Esophagus squamous epithelium (tissue), 5 donors: ENCODE measurements at places on chromosomes 1 and 21.

GRCh38 chr1:8652467-8653046, 164.9 kb downstream of the RERE start:
- DNase-seq, result no peak

- DNase-seq, result no peak
Observed at GRCh38 chr1:8456308-8456912, 138.5 kb downstream of the SLC45A1 start.

- no peak for DNase-seq
Observed at GRCh38 chr1:113895961-113896360, 8.6 kb upstream of the BCL2L15 start.

DNA sequence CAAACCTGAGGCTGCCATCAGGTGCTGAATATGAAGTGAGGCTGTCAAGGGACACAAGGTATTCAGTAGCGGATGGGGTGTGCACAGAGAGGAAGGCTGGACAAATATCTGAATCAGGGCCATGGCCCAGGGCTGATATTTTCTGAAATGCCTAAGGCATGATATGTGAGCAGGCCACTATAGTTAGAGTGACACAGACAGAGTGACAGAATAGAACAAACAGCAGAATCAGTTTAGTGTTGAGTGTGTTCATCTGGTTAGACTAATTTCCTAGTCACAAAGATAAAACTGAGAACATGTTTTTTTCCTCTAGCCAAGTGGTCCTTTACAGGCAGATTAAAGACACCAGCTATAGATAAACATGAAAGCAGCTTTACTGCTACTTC, 3.9 kb downstream of the OVAAL start:
- DNase-seq, result no peak

DNA sequence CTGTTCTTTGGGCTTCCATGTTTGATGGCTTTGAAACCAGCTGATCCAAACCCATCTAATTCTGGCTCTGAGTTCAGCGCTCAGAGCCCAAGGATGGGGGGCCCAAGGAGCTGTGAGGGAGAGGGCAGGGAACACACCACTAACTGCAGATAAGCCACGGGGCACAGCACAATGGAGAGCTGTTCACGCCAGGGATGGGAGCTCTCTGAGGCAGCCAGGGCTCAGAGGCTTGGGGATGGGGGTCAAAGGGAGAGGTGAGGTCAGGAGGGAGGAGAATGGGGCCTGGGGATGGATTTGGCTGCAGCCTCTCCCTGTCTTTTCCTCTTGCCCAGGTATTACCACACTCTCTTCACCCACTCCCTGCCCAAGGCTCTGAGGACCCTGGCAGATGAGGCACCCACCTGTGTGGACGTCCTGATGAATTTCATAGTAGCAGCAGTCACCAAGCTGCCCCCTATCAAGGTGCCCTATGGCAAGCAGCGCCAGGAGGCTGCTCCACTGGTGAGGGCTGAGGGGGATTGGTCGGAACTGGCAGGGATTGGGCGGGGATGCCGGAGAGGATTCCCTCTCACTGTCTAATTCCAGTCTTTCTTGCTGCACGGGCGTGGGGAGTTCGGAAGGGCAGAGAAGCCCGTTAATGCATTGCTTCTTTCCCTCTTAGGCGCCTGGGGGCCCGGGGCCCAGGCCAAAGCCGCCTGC, 11.3 kb downstream of the SLC30A2 start:
- DNase-seq, result no peak

DNA sequence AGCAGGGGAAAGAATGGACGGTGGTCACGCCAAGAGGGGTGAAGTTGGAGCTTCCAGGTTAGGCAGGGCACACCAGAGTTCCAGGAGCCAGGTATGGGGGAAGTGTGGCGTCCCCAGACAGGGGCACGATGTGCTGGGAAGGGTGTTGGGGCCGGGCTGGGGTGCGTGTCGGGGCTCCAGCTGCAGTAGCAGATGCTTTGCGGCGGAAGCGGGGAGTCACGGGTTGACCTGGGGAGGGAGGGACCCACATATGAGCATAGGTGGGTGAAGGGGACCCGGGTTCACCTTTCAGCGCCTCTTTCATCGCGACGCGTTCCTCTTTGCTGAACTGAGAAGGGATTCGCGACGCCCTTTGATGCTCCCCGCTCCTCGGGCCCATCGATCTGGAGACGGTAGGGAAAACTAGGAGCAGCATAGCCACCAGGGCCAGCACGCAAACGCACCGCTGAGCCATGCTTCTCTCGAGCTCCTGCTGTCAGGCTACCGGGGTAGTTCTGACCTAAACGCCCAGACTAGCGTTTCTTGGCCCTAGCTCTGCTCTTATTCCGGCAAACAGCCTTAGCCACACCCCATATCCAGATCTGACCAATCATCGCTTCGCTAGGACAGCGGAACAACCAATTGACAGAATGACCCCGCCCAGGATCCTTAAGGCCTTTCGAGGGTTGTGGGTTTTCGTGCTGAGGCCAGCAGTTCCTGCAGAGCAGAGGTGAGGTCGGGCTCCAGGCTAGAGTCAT, at the start of gene PM20D1:
PM20D1 (minus strand) TSS at position 514 of the 737 bp plus-strand sequence; CDS start at position 454, 60 bp downstream.
- DNase-seq, result peak; percentile 53

DNA sequence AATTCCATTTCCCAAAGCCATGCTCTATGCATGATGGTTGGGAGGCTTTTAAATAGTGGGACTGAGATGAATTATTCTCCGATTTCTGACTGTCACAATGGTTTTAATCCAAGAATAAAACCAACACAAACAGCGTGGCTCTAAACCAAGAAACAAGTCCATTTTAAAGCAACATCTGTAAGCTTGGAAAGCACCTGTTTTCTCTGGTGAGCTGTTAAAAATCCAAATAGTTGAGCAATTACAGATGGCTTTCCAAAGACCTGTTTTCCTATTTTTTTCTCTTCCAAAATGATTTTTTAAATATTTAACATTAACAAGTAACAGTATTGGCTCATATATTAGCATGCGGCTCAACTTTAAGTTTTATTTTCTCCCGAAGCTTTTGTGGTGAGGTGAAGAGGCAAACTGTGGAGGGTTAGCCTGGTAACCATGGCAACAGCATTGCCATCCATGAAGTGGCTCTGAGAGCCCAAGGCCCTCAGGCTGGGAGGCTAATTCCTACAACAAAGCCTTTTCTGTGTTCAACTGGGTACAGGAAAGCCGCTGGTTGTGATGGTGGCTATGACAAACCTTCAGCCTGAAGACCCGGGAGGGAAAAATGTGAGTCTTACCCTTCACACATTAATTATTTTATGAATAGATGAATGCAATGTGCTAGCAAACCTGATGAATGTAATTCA, 56.7 kb upstream of the B3GALT5 start:
- no peak for DNase-seq

- no peak for DNase-seq
Observed at GRCh38 chr1:28096210-28097099, 8.0 kb upstream of the EYA3 start.

GRCh38 chr1:201042779-201043461, 19.4 kb upstream of the KIF21B start:
- DNase-seq, result peak; percentile 9

DNA sequence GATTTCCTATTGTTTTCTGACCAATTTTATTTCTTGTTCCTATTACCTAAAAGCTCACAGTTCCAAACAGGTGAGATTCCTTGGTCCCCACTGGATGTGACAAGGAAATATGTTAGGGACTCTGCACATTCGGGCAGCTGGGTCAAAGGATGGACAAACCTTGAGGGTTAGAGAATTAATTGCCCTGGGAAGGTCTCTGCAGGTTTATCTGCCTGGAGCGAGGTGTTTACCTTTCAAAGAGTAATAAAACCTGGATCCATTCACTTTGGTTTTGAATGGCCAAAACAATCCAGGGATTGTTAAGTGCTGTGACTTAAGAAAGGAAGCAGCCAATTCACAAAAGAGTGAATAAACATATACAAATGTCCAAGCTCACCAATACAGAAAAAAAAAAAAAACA, 33.6 kb upstream of the RAB4A start:
- no peak for DNase-seq

- DNase-seq, result no peak
Observed at GRCh38 chr1:225915538-225915991, 8.5 kb downstream of the PYCR2 start.

DNA sequence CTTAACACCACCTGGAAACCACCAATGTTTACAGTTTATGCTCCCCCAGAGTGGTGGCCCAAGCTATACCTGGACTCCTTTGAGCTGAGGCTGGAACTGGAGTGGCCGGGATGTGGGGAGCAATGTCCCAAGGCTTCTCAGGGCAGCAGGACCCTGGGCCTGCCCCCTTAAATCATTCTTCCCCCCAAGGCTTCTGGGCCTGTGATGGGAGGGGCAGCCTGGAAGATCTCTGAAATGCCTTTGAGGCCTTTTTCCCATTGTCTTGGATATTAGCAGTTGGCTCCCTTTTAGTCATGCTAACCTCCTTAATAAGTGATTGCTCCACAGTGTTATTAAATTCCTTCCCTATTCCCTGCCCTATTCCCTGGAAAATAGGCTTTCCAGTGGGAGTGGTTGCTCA, 185.8 kb downstream of the HS2ST1 start:
- DNase-seq, result no peak

DNA sequence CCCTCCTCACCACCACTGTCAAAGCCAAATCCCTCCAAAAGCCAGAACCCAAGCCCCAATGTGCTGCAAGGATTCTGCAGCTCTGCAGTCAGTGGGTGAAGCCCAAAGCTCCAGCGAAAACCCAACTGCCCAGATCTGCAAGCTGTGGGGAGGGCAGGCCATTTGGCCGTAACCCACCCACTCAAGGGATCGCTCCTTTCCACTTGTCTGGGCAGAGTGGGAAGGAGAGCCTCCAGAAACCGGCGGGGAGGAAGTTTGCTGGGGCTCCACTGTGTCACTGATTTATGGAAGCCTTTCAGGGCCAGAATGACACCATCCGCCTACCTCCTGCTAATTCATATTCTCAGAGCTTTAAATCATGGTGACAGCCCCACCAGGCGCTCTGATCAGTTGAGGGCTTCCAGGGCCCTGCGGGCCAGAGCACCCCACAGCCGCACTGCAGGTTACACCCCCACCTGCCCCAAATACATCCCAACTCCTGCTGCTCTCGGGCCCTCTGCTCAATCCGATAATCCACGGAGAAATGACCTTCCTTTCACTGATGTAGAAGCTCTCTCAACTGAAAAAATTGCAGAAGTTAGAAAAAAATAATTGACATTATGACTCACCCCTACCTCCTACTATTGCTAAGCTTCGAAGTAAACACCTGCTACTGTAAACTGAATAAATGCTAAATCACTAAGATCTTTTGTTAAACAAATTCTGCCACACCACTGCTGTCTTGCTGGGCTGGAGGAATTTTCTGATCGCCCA, 40.6 kb upstream of the RAB4A start:
- no peak for DNase-seq

GRCh38 chr21:34995979-34996303, 53.2 kb downstream of the RUNX1 start:
- DNase-seq, result no peak

GRCh38 chr1:64530969-64531692, 61.2 kb downstream of the CACHD1 start:
- DNase-seq, result no peak

DNA sequence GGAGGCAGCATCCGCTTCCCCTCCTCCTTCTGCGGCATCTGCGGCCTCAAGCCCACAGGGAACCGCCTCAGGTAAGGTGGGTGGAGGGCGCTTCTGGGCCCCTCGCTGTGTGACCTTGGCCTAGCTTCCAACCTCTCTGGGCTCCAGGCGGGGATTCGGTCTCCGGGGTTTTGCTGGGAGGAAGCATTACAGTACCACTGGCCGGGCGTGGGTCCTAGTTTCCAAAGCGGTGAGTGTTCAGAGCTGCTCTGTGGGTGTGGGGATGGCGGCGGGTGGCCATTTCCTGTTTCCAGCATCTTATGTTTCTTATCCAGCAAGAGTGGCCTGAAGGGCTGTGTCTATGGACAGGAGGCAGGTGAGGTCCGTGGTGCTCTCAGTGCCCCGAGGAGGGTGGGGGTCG, 11.6 kb downstream of the FAAH start:
- DNase-seq, result no peak

DNA sequence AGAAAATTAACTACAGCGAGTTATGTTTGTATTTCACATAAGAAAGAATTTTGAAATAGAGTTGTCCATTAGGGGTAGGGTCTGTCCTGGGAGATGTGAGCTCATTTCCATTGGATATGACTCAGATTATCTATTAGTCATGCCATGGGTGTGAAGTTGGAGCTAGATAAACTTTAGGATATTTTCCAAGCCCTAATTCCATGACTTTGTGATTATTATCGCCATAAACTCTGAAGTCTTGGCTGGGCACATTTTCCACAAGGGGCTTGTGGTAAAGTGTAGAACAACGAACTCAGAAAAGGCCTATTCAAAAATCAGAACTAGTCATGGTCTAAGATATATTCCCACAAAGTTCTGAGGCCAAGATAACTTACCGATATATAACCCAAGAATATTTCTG, 396.6 kb downstream of the DPYD start:
- DNase-seq, result no peak

DNA sequence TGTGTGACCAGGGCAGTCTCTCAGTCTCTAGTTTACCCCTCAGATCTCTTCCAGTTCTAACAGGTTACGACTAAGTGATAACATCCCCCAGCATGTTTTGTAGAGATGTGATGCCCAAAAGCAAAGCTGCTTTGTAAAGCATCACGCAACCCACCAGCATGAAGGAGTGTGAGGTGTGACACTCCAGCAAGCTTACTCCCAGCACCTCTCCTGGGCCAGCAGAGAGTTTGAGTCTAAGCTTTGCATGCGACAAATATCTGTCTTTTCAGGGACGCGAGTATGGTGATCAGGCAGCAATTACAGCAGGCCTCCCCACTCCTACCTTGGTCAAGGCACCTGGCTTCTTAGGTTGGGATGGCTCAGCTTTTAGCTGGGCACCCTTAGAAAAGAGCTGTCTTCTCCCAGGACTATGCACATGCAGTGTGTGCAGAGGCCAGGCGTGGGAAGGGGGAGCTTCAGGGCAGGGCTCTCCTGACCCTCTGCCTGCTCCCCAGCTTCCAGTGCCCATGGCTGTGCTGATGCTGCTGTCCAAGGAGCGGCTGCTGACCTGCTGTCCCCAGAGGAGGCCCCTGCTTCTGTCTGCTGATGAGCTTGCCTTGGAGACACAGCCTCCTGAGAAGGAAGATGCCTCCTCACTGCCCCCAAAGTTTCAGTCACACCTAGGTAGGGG, 48.2 kb downstream of the ELK4 start:
- no peak for DNase-seq

DNA sequence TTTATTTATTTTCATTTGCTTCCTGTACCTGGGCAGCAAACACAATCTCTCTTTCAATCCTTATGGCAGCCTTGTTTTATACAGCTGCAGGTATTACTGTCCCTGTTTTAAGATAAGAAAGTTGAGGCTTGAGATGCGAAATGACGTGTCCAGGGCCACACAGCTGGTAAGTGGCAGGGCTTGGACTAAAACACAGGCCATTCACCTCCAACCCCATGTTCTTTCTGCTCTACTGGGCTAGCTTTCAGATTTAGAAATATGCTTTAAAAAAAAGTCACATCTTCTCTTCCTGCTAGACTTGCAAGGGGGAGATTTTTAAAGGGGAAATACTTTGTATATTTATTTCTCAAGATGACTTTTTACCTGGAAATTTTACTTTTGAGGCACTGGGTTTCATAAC, 62.8 kb downstream of the CNST start:
- no peak for DNase-seq
